ENCODE measurements at places on chromosomes 3 and 15.

GRCh38 chr3:73604451-73604850 is 20.3 kb downstream of the PDZRN3 start:
- H3K4me3 ChIP-seq = no peak overlapping the region
- no peak overlapping the region for H3K27ac ChIP-seq
- H3K4me1 ChIP-seq = peaks cover 42% of the 10 kb centered on the region
- peak; percentile 75 for DNase-seq
- H3K27me3 ChIP-seq = no peaks in the 10 kb centered on the region
- peaks cover 13% of the 10 kb centered on the region for H3K36me3 ChIP-seq

GRCh38 chr15:67744331-67745072 is 80.8 kb upstream of the SKOR1 start:
- no peak for DNase-seq
- H3K4me1 ChIP-seq = no peaks in the 10 kb centered on the region
- H3K4me3 ChIP-seq = no peak overlapping the region
- no peak overlapping the region for H3K27ac ChIP-seq

DNA sequence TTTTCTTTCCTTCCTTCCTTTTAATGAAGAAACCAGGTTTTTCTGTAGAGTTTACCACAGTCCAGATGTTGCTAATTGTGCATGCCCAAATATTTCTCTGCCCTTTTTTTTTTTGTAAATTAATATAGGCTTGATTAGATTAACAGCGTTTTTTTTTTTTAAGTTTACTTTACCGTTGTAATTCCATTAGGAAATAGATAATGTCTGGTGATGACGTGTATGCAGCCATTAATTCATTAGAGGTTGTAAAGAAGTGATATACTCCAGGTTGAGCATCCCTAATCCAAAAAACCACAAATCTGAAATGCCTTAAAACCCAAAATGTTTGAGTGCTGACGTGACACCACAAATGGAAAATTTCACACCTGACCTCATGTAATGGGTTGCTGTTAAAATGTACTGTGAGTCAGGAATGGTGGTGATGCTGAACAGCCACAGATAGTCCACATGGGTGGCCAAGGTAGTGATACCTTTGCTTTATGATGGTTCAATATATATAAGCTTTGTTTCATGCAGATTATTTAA is 43.2 kb downstream of the KNL1 start:
- no peak overlapping the region for H3K27ac ChIP-seq
- H3K4me3 ChIP-seq = no peak overlapping the region
- no peaks in the 10 kb centered on the region for H3K27me3 ChIP-seq
- peaks cover 8% of the 10 kb centered on the region for H3K36me3 ChIP-seq

GRCh38 chr3:114841515-114841914 is 305.6 kb downstream of the ZBTB20 start:
- H3K4me1 ChIP-seq = no peaks in the 10 kb centered on the region
- H3K27me3 ChIP-seq = no peaks in the 10 kb centered on the region
- no peak overlapping the region for H3K4me3 ChIP-seq
- no peak overlapping the region for H3K27ac ChIP-seq
- no peak for DNase-seq
- no peaks in the 10 kb centered on the region for H3K36me3 ChIP-seq

DNA sequence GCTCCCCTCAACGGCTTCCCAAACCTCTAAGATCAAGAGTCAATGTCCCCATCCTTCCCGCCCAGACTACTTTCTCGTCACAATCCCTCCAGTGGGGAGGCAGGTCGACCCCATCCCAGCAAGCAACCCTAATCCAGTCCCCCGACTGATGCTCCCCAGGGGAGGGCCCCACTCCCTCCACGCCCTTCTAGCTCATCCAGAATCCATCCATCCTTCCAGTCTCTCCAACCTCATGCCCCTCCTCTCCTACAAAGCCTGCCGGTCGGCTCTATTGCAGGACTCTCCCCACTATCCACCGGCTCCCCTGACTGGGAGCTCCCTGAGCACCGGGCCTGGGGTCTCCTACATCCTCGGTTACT is 1.3 kb downstream of the ADAMTS7 start:
- DNase-seq = no peak

GRCh38 chr3:152860736-152861135 is 25.8 kb downstream of the P2RY1 start:
- no peak overlapping the region for H3K4me3 ChIP-seq
- H3K27ac ChIP-seq = no peak overlapping the region
- H3K27me3 ChIP-seq = no peaks in the 10 kb centered on the region

- no peak for DNase-seq
- H3K27ac ChIP-seq = no peak overlapping the region
- no peak overlapping the region for H3K4me3 ChIP-seq
- H3K36me3 ChIP-seq = no peaks in the 10 kb centered on the region
These were observed 449.5 kb upstream of the TBL1XR1 start for GRCh38 chr3:177646749-177647148.

DNA sequence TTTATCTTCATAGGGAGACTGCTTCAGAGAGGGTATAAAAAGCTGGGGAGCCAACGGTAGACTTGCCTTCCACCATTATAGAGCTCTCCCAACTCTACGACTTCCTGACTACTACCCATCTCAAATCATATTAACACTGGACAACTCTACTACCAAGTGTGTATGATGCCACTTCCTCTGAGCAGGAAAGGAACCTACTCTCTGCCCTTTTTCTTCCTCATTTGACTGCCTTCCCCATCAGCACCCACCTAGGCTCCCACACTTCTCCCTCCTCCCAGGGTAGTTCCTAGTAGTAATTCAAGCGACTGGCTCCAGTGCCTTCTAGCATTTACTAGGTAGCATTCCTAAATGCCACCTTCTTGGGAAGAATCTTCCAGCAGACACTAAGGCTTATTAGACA is 24.5 kb upstream of the TBL1XR1 start:
- H3K4me3 ChIP-seq = no peak overlapping the region
- no peaks in the 10 kb centered on the region for H3K4me1 ChIP-seq
- no peaks in the 10 kb centered on the region for H3K36me3 ChIP-seq

GRCh38 chr15:33150431-33150941 is 44.0 kb downstream of the FMN1 start:
- peaks cover 4% of the 10 kb centered on the region for H3K27me3 ChIP-seq
- H3K36me3 ChIP-seq = no peaks in the 10 kb centered on the region
- no peak overlapping the region for H3K27ac ChIP-seq
- H3K4me1 ChIP-seq = no peaks in the 10 kb centered on the region
- no peak for DNase-seq

GRCh38 chr15:68231102-68231818 is 1.7 kb upstream of the CLN6 start:
- no peak overlapping the region for H3K4me3 ChIP-seq
- H3K36me3 ChIP-seq = no peaks in the 10 kb centered on the region
- DNase-seq = no peak
- peaks cover 21% of the 10 kb centered on the region for H3K4me1 ChIP-seq
- H3K27ac ChIP-seq = no peak overlapping the region
- no peaks in the 10 kb centered on the region for H3K27me3 ChIP-seq
